ENCODE measurements at places on chromosomes 7 and 10. TPM values are rescaled to one million over a fixed set of nuclear protein-coding genes. Genes with fewer than 3 reads are reported as not detected.

GRCh38 chr7:28106321-28106829 is 74.2 kb downstream of the JAZF1 start:
- H3K36me3 ChIP-seq = no peaks in the 10 kb centered on the region
- no peak for DNase-seq
- H3K4me1 ChIP-seq = no peaks in the 10 kb centered on the region
- no peak overlapping the region for H3K4me3 ChIP-seq
- no peaks in the 10 kb centered on the region for H3K27me3 ChIP-seq
- H3K27ac ChIP-seq = no peak overlapping the region

Gene MCM10
- 0.38 TPM for total RNA-seq

Gene PPP1R3A
- total RNA-seq = 0.24 TPM

- H3K4me1 ChIP-seq = peaks cover 2% of the 10 kb centered on the region
- no peak overlapping the region for H3K27ac ChIP-seq
- H3K36me3 ChIP-seq = no peaks in the 10 kb centered on the region
- no peaks in the 10 kb centered on the region for H3K27me3 ChIP-seq
- no peak for DNase-seq
Observed at GRCh38 chr10:58661336-58661735, 148.7 kb downstream of the BICC1 start.

Gene MUC12
- 1.2 TPM for total RNA-seq

- no peak for DNase-seq
- H3K4me1 ChIP-seq = no peaks in the 10 kb centered on the region
- H3K4me3 ChIP-seq = no peak overlapping the region
- no peak overlapping the region for H3K27ac ChIP-seq
Observed at GRCh38 chr10:95397747-95398146, 106.9 kb upstream of the PDLIM1 start.

DNA sequence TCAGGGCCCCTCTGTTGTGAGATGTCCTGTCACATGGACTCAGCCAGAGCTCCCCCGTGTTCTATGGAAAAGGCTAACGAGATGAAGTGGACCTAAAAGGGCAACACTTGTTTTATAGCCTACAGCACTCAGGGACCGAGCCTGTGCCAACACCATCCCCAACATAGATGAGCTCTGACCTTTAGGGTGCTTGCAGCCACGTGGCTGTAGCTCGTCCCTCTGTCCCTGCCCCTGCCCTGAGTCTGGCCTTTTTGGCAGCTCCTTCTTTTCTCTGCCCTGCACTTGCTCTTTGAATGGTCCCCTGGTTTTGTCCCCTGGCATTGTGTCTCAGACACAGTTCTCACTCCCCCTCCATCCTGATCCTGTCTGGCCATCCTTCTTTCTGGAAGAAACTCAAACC is 81.2 kb upstream of the GDF10 start:
- no peaks in the 10 kb centered on the region for H3K36me3 ChIP-seq
- H3K27ac ChIP-seq = no peak overlapping the region
- no peaks in the 10 kb centered on the region for H3K27me3 ChIP-seq
- no peak overlapping the region for H3K4me3 ChIP-seq
- DNase-seq = no peak

Gene GRID1
- 2.5 TPM for total RNA-seq

- peaks cover 12% of the 10 kb centered on the region for H3K36me3 ChIP-seq
- H3K4me3 ChIP-seq = no peak overlapping the region
- DNase-seq = no peak
- H3K27me3 ChIP-seq = no peaks in the 10 kb centered on the region
- no peak overlapping the region for H3K27ac ChIP-seq
- no peaks in the 10 kb centered on the region for H3K4me1 ChIP-seq
Observed at GRCh38 chr7:67100956-67101361, 104.3 kb downstream of the TYW1 start.

Gene OR9A2
- not detected for total RNA-seq

Gene ANKRD16
- total RNA-seq = 5.6 TPM

DNA sequence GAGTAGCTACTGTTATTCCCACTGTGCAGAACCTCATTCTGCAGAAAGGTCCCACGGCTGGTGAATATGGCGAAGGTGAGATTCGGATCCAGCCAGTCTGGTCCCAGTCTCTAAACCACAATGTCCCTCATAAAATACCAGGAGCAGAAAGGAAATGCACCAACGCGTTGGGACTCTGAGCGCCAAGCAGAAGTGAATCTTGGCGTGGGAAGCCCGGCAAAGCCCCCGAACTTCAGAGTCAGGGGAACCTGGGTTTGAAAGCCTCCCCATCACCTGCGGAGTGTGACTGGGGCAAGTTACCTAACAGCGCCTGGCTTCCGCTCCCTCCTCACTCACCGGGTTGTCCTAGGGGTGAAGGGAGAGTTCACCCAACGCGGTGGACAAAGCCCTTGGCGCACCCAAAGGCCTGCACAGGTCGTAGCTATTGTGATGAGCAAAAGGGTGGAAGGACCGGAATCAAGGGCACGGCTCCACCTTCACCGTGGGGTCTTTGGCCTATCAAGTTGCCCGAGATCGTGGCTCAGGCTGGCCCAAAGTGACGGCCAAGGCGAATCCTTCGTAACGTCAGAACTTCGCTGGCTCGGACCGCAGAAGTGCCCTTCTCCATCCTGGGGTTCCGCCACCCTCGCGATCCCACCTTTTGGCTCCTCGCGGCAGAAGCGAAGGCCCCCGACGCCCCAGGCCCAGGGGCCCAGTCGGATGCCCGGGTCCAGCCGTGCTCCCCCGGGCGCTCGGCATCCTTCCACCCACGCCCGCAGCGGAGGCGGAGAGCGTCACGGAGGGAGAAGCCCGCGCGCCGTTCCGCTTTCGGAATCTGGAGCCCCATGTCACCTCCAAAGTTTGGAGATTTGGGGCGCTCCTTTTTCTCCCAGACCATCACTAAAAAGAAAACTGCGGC is 811 bp downstream of the RGS10 start:
- H3K27ac ChIP-seq = peak overlapping the region; percentile 74
- peaks cover 6% of the 10 kb centered on the region for H3K27me3 ChIP-seq
- peak overlapping the region; percentile 75 for H3K4me3 ChIP-seq
- H3K4me1 ChIP-seq = peaks cover 29% of the 10 kb centered on the region

DNA sequence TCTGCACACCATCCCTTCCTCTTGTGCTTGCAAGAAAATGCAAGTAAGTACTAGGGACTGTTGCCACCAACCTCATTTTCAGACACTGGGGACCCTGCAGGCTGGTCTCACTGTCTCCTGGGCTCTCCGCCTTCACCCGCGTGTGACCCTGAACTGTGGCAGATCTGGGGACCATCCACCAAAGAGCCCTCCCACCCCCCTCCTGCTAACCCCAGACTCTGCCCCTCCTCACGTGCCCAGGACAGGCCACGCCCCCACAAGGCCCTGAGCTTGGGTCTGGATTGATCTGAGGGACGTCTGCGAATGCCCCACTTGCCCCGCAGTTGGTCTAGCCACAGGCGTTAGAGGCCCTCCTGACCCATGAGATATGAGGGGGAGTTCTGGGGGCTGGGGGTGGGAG is 8.1 kb downstream of the CNPY1 start:
- H3K4me3 ChIP-seq = no peak overlapping the region
- H3K27me3 ChIP-seq = peaks cover 38% of the 10 kb centered on the region
- DNase-seq = no peak

Gene CLDN3
- total RNA-seq = 12.8 TPM

DNA sequence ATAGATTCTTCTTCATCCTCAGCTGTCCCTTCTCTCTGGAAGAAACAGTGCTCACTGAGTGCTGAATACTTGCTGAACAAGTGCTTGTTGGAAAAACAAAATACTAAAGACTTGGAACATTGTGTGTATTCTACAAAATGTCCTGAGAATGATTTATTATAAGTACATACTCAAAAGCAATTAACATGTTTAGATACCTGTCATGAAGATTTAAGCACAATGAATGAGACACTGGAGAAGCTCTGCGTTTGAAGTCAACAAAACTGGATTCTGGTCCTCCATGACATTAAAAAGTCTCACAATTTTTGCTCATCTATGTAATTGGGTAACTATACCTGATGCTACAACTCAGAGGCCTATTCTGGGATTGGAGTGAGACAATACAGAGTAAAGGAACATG is 34.8 kb upstream of the LAMB1 start:
- H3K4me1 ChIP-seq = no peaks in the 10 kb centered on the region
- no peaks in the 10 kb centered on the region for H3K36me3 ChIP-seq
- no peaks in the 10 kb centered on the region for H3K27me3 ChIP-seq
- no peak for DNase-seq

- H3K4me1 ChIP-seq = no peaks in the 10 kb centered on the region
- no peaks in the 10 kb centered on the region for H3K36me3 ChIP-seq
- H3K27me3 ChIP-seq = no peaks in the 10 kb centered on the region
- H3K27ac ChIP-seq = no peak overlapping the region
- no peak for DNase-seq
Observed at GRCh38 chr10:72802763-72803505, 90.6 kb upstream of the OIT3 start.

Gene INA
- not detected for total RNA-seq

Gene CALCR
- total RNA-seq = 0.24 TPM

Gene LLCFC1
- total RNA-seq = not detected

DNA sequence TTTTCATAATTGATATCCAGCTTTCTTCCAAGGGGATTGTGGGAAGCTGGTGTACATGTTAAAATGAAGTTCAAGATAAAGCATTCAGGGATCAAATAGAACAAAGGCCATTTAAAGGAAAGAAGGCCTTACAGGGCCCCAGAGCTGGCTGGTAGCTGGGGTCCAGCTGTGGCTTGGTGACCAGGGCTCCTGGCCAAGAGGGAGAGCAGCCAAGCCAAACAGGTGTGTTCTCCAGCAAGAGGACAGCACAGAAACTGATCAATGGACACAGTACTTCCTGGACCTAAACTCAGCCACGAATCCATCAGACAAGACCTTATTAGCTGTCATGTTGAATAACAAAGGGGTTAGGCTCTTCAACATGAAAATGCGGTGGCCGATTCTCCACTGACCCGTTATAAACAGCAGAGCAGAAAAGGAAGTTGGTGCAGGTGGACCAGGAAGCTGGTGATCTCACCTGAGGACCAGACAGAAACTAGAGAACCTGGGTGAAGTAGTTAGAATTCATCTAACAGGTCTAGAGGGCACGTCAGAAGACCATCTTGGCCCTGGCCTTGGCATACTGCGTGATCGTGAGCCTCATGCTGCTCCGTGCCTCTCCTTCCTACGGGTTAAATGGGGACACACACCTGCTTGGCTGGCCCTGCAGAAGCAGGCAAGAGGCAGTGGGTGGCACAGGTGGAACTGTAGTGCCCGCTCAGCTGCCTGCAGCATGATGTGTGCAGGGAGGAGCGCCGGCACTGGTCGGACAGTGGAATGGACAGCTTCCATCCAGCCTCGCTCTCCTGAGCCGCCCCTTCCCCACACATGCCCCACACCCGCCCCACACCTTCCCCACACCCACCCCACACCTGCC is 53.8 kb downstream of the PARP12 start:
- H3K27me3 ChIP-seq = no peaks in the 10 kb centered on the region
- H3K27ac ChIP-seq = no peak overlapping the region
- H3K4me3 ChIP-seq = no peak overlapping the region
- no peaks in the 10 kb centered on the region for H3K4me1 ChIP-seq

Gene ODAD2
- 4.5 TPM for total RNA-seq

- H3K4me3 ChIP-seq = no peak overlapping the region
- H3K27ac ChIP-seq = no peak overlapping the region
- DNase-seq = no peak
- H3K36me3 ChIP-seq = no peaks in the 10 kb centered on the region
- H3K4me1 ChIP-seq = peaks cover 22% of the 10 kb centered on the region
Observed at GRCh38 chr10:124160176-124160575, 66.8 kb upstream of the CHST15 start.

Gene CTNNA3
- total RNA-seq = not detected

Gene OR2A5
- not detected for total RNA-seq

- H3K36me3 ChIP-seq = no peaks in the 10 kb centered on the region
- H3K4me1 ChIP-seq = no peaks in the 10 kb centered on the region
- DNase-seq = no peak
- H3K4me3 ChIP-seq = no peak overlapping the region
Observed at GRCh38 chr7:142308918-142309317, 51.1 kb upstream of the PRSS58 start.

DNA sequence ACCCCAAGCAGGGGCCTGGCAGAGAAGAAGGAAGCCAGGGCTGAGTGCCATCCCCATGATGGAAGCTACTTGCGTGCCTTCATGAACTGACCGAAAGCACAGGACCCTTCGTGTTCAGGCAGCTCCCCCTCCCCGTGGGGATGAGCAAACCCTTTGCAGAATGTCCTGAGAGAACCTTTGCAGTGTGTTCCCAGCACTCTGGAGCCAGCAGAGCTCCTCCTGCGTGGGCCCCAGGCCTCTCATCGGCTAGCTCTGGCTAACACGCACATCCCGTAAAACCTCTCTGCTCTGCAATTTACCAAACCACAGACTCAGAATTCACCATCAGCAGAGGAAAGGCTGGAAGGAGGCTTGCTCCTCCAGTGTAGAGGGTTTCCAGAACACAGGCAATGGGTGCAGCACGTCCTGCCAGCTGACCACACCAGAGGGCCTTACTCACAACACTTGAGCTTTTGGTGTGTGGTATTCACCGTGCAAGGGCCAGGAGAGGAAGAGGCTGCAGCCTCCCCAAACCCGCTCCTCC is 3.1 kb downstream of the SH3PXD2A start:
- no peaks in the 10 kb centered on the region for H3K27me3 ChIP-seq
- no peak for DNase-seq
- no peaks in the 10 kb centered on the region for H3K36me3 ChIP-seq
- H3K4me3 ChIP-seq = no peak overlapping the region

Gene RBP3
- not detected for total RNA-seq

Gene PRKCQ
- total RNA-seq = 8.1 TPM

GRCh38 chr10:124516746-124517397 is 55.2 kb downstream of the LHPP start:
- H3K4me3 ChIP-seq = no peak overlapping the region
- no peaks in the 10 kb centered on the region for H3K4me1 ChIP-seq
- H3K27me3 ChIP-seq = no peaks in the 10 kb centered on the region
- no peak for DNase-seq
- H3K27ac ChIP-seq = no peak overlapping the region

DNA sequence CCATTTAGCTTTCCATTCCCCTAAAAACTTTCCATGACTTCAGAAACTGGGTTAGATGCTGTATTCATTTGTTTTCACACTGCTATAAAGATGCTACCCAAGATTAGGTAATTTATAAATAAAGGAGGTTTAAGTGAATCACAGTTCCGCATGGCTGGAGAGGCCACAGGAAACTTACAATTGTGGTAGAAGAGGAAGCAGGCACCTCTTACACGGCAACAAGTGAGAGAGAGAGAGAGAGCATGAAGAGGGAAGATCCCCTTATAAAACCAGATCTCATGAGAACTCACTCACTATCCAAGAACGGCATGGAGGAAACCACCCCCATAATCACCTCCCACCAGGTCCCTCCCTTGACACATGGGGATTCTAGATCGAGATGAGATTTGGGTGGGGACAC is 336.8 kb downstream of the TFEC start:
- H3K27me3 ChIP-seq = no peaks in the 10 kb centered on the region
- H3K36me3 ChIP-seq = no peaks in the 10 kb centered on the region
- H3K4me1 ChIP-seq = no peaks in the 10 kb centered on the region

GRCh38 chr7:18530224-18531179 is 35.0 kb downstream of the HDAC9 start:
- no peak overlapping the region for H3K27ac ChIP-seq
- DNase-seq = no peak
- H3K4me1 ChIP-seq = no peaks in the 10 kb centered on the region
- H3K36me3 ChIP-seq = no peaks in the 10 kb centered on the region

Gene TMEM178B
- total RNA-seq = 0.18 TPM

Gene ABCC2
- 1.9 TPM for total RNA-seq

- H3K4me3 ChIP-seq = no peak overlapping the region
- no peaks in the 10 kb centered on the region for H3K27me3 ChIP-seq
- no peak overlapping the region for H3K27ac ChIP-seq
- H3K4me1 ChIP-seq = no peaks in the 10 kb centered on the region
- DNase-seq = no peak
Observed at GRCh38 chr7:154906736-154907355, 96.1 kb downstream of the PAXIP1 start.

Gene CNTNAP2
- 0.59 TPM for total RNA-seq

Measured in lower lobe of right lung (tissue), 2 donors.